ENCODE measurements at places on chromosomes 7 and 10.

DNA sequence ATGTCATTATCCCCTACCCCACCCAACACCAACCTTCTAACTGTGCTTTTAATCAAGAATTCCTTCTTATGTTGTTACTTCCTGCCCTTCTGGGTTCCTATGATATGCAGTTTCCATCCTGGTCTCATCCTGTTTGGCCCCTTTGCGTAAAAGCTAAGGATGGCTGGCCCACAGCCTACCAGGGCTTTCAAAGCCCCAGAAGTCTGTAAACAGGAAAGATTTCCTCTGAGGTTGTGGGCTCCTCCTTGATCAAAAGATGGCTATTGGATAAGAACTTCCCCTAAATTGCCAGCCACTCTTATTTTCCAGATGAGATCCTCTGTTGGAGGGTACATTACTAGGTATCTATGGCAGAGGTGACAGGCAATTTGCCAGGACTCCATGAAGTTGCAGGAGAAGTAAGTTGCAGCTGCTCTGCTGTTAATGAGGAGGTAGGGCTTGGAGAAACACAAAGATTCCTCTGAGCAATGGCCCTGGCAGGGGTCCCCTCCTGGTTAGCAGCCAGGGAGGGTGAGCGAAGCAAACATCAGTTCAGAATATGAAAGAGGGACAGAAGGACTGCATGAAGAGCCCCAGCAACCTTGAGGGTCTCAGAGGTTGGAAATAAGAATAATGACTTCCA lies 32.1 kb downstream of the NRP1 start:
- H3K27ac ChIP-seq, result no peak overlapping the region
- H3K27me3 ChIP-seq, result no peaks in the 10 kb centered on the region
- DNase-seq, result no peak
- no peaks in the 10 kb centered on the region for H3K4me1 ChIP-seq

DNA sequence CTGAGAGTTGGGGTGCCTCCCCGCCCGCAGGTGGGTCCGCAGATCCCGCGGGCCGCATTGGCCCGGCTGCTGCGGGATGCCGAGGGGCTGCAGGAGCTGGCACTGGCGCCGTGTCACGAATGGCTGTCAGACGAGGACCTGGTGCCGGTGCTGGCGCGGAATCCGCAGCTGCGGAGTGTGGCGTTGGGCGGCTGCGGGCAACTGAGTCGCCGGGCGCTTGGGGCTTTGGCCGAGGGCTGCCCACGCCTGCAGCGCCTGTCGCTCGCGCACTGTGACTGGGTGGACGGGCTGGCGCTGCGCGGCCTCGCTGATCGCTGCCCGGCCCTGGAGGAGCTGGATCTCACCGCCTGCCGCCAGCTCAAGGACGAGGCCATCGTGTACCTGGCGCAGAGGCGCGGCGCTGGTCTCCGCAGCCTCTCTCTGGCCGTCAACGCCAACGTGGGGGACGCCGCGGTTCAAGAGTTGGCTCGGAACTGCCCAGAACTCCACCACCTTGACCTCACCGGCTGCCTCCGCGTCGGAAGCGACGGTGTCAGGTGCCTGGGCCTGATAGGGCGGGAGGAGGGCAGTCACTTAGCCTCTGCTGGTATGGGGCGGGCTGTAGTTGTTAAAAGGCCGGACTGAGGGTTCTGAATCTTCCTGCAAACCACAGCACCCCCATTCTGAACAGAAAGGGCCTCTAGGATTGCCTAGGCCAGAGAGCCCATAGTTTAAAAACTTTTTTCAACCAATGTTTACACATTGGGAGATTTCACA lies 1.3 kb downstream of the FBXL15 start:
- H3K36me3 ChIP-seq, result peaks cover 11% of the 10 kb centered on the region
- peak overlapping the region; percentile 83 for H3K4me3 ChIP-seq
- peaks cover 15% of the 10 kb centered on the region for H3K27me3 ChIP-seq

DNA sequence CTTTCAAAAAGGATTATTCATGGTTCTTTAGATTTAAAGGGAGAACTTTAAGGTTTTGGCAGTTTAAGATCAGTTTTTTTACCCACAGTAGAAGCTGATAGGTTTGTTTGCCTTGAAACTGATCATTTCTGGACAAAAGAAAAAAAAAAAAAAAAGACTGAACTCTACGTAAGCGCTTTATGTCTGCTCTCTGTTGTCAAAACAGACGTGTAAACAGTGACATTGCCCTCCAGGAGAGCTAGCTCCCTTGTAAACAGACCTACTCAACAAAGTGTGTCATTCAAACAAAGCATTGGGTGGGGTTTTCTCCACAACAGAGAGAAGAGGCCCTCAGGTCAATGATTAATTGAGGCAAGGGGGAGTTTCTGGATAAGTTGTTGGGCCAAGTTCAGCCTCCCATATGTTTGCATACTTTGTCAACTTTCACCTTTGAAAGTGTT lies 568.1 kb upstream of the LRRN3 start:
- H3K27me3 ChIP-seq, result no peaks in the 10 kb centered on the region
- no peaks in the 10 kb centered on the region for H3K4me1 ChIP-seq
- no peaks in the 10 kb centered on the region for H3K36me3 ChIP-seq
- DNase-seq, result no peak
- no peak overlapping the region for H3K4me3 ChIP-seq
- H3K27ac ChIP-seq, result no peak overlapping the region

GRCh38 chr10:478471-479245 lies 210.8 kb downstream of the DIP2C start:
- H3K27ac ChIP-seq, result no peak overlapping the region
- no peaks in the 10 kb centered on the region for H3K27me3 ChIP-seq
- H3K4me3 ChIP-seq, result no peak overlapping the region
- H3K36me3 ChIP-seq, result no peaks in the 10 kb centered on the region

DNA sequence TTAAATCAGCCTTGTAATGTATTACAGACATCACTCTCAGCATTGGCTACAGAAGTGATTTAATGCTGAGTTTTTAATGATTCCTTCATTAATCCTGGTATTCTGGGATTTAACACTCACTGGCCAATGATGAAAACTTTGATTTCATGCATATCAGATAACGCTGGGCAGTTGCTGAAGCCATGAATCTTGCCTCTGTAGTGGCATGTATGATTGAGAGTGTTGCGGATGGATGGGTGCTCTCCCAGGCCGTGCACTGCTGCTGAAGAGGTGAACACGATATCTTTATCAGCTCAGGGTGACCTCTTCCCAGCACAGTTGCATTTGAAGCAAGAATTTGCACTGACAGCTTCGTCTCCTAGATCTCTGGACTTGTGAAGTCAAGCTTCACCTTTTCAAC lies 168.7 kb downstream of the LRRC4 start:
- peaks cover 18% of the 10 kb centered on the region for H3K4me1 ChIP-seq
- no peak for DNase-seq
- H3K27me3 ChIP-seq, result no peaks in the 10 kb centered on the region
- no peak overlapping the region for H3K27ac ChIP-seq
- H3K36me3 ChIP-seq, result no peaks in the 10 kb centered on the region

- no peaks in the 10 kb centered on the region for H3K36me3 ChIP-seq
- no peaks in the 10 kb centered on the region for H3K4me1 ChIP-seq
- no peaks in the 10 kb centered on the region for H3K27me3 ChIP-seq
Measured at GRCh38 chr10:61784354-61785133, 117.0 kb upstream of the ARID5B start.

DNA sequence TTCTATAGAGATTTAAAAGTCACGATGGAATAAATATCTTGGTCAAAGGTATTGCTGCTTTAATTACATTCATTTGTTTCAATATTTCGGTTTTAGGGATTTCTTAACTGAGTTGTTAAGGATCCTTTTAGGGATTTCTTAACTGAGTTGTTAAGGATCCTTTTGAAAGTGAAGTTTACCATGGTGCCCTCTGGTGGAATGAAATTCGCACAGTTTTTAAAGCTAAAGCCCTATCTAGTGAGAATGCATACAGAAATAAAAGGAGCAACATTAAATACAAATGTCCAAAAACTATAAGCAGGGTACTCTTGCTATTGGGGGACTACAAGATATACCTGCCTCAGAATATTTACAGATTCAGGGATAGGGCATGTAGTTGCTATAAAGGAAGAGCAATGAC lies 193.7 kb downstream of the RNLS start:
- H3K4me3 ChIP-seq, result no peak overlapping the region
- no peaks in the 10 kb centered on the region for H3K27me3 ChIP-seq
- H3K27ac ChIP-seq, result no peak overlapping the region
- H3K4me1 ChIP-seq, result peaks cover 11% of the 10 kb centered on the region

DNA sequence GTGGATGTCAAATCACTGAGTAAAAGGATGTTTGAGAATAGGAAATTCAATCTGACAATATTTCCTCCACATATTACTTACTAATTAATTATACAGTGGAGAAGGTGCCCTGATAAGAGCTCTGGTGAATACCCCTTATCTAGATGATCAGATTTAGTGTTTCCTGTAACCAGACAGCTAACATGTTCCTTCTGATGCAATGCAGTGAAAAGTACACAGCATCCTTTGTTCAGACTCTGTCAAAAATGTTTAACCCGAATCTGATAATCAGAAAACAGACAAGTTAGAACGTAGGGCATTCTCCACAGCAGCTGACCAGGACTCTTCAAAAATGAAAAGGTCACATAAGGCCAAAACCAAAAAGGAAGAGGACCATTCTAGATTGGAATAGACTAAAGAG lies 46.2 kb downstream of the WDR11 start:
- H3K27ac ChIP-seq, result no peak overlapping the region
- H3K36me3 ChIP-seq, result peaks cover 46% of the 10 kb centered on the region
- no peaks in the 10 kb centered on the region for H3K4me1 ChIP-seq

- H3K4me1 ChIP-seq, result peaks cover 9% of the 10 kb centered on the region
- H3K27me3 ChIP-seq, result peaks cover 6% of the 10 kb centered on the region
- H3K27ac ChIP-seq, result no peak overlapping the region
- no peaks in the 10 kb centered on the region for H3K36me3 ChIP-seq
- DNase-seq, result no peak
Measured at GRCh38 chr10:117444497-117445040, 69.3 kb upstream of the PDZD8 start.

DNA sequence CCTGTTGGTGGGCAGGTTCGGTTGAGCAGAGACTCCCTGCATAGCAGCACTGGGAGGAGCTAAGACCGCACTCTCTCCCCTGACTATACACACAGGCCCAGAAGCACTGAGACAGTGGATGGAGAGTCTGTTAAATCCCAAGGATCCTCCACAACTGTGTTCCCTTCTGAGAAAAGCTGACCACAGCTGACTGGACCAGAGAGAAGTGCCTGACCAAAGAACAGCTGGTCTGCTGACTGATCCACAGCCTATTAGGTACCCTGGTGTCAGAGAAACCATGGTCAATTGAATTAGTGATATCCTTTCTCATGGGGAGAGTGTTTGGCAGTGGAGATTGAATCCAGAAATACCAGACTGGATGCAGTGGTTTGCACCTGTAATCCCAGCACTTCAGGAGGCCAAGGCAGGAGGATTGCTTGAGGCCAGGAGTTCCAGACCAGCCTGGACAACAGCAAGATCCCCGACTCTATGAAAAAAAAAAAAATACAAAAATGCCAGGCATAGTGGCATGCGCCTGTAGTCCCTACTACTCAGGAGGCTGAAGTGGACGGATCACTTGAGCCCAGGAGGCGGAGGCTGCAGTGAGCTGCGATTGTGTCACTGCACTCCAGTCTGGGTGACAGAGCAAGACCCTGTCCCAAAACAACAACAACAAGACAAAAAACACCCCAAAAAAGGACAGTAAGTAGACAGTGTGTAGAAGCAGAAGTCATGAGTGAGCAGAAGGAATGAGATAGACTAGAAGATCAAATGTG lies 25.6 kb downstream of the STYXL1 start:
- no peaks in the 10 kb centered on the region for H3K27me3 ChIP-seq
- H3K4me3 ChIP-seq, result no peak overlapping the region
- H3K36me3 ChIP-seq, result peaks cover 15% of the 10 kb centered on the region
- no peak overlapping the region for H3K27ac ChIP-seq

GRCh38 chr10:98242823-98243222 lies 25.2 kb downstream of the LOXL4 start:
- H3K27ac ChIP-seq, result no peak overlapping the region
- H3K27me3 ChIP-seq, result no peaks in the 10 kb centered on the region
- peak; percentile 12 for DNase-seq
- peaks cover 53% of the 10 kb centered on the region for H3K36me3 ChIP-seq
- H3K4me3 ChIP-seq, result no peak overlapping the region
- H3K4me1 ChIP-seq, result no peaks in the 10 kb centered on the region

- H3K36me3 ChIP-seq, result no peaks in the 10 kb centered on the region
- no peaks in the 10 kb centered on the region for H3K27me3 ChIP-seq
- no peak overlapping the region for H3K4me3 ChIP-seq
- no peak for DNase-seq
- H3K27ac ChIP-seq, result no peak overlapping the region
Measured at GRCh38 chr7:134741907-134742635, 37.4 kb upstream of the CALD1 start.

- DNase-seq, result no peak
- no peaks in the 10 kb centered on the region for H3K36me3 ChIP-seq
- H3K4me1 ChIP-seq, result no peaks in the 10 kb centered on the region
- H3K27me3 ChIP-seq, result no peaks in the 10 kb centered on the region
- H3K4me3 ChIP-seq, result no peak overlapping the region
Measured at GRCh38 chr7:28725911-28726310, 232.2 kb downstream of the TRIL start.

- no peak overlapping the region for H3K4me3 ChIP-seq
- no peaks in the 10 kb centered on the region for H3K27me3 ChIP-seq
- peaks cover 6% of the 10 kb centered on the region for H3K4me1 ChIP-seq
- peak; percentile 72 for DNase-seq
- H3K27ac ChIP-seq, result no peak overlapping the region
Measured at GRCh38 chr10:128035557-128035973, 90.7 kb downstream of the MKI67 start.

DNA sequence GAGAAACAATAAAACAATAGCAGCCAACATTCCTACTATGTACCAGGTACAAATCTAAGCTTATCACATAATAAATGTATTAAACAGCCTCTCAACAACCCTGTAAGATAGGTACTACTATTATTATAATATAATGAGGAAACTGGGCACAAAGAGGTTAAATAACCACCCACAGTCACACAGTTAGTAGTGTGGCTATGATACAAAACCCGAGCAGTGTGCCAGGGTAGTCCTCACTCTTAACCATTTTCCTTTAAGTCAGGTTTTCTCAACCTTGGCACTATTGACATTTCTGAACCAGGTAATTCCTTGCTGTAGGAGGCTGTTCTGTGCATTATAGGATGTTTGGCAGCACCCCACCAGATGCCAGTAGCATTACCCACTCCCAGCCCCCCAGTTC lies 48.8 kb downstream of the DNAJC1 start:
- no peak overlapping the region for H3K4me3 ChIP-seq
- no peak for DNase-seq
- no peak overlapping the region for H3K27ac ChIP-seq
- H3K4me1 ChIP-seq, result no peaks in the 10 kb centered on the region
- no peaks in the 10 kb centered on the region for H3K36me3 ChIP-seq

DNA sequence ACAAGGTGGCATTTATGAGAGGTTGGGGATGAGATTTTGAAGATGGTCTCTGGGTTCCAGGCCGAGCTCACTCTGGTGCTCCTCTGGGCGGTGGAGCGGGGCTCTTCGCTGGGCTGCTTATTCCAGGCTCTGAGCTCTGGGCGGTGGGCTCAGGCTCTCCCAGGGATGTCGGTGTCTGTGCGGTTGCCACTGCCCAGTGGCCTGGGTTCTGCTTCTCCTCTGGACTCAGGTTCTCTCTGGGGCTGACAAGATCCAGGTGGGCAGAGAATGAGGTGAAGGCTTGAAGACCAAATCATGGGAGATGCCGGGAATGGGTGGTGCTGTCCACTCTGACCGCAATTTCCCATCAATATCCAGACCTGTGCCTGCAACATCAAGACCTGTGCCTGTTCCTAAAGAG lies 40.6 kb downstream of the RBAK start:
- peaks cover 6% of the 10 kb centered on the region for H3K4me1 ChIP-seq
- no peak for DNase-seq
- H3K27ac ChIP-seq, result no peak overlapping the region
- H3K4me3 ChIP-seq, result no peak overlapping the region
- H3K36me3 ChIP-seq, result no peaks in the 10 kb centered on the region

All from natural killer cell (primary cell).